ENCODE measurements at places on chromosomes 6 and 20.

GRCh38 chr6:153898360-153899059 is 140.5 kb upstream of the OPRM1 start:
- DNase-seq: no peak

- DNase-seq: no peak
Observed at GRCh38 chr20:8118039-8118438, 14.0 kb upstream of the PLCB1 start.

- no peak for DNase-seq
Observed at GRCh38 chr6:53581173-53581773, 36.4 kb upstream of the GCLC start.

- no peak for DNase-seq
Observed at GRCh38 chr6:160450849-160451248, 102.7 kb downstream of the SLC22A3 start.

GRCh38 chr20:38304845-38305447 is 990 bp downstream of the BPI start:
- peak; percentile 52 for DNase-seq

DNA sequence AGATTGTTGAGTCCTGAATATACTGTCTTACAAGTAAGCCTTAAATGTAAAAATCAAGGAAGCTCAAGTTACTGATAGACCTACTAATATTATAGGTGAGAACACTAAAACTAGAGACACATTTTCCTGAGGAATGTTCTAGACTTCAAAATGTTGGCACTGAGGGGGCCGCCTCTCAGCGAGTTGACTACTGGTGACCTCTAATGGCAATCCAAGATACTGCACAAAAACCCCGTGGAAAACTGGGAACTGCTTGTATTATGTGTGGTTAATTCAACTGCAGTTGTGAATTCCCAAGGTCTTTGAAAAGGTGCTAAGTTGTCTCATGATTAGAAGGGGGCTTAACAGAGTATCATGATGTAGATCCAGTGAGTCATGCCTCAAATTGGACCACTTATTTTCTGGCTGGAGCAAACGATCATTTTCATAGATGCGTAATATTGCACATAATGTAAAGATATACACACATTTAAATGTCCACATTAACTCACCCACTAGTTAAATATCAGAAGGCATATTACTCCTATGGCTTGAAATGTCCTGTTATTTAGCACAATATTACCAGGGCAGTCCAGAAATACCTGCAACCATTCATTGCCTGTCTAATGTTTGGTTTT is 336.2 kb downstream of the FOXA2 start:
- no peak for DNase-seq

- DNase-seq: no peak
Observed at GRCh38 chr20:17542993-17543412, 11.8 kb upstream of the BFSP1 start.

- DNase-seq: peak; percentile 51
Observed at GRCh38 chr6:54244430-54244829, 63.8 kb upstream of the TINAG start.

- no peak for DNase-seq
Observed at GRCh38 chr6:27375613-27376079, 12.9 kb upstream of the ZNF391 start.

- no peak for DNase-seq
Observed at GRCh38 chr6:13648850-13649249, 33.7 kb downstream of the NOL7 start.

DNA sequence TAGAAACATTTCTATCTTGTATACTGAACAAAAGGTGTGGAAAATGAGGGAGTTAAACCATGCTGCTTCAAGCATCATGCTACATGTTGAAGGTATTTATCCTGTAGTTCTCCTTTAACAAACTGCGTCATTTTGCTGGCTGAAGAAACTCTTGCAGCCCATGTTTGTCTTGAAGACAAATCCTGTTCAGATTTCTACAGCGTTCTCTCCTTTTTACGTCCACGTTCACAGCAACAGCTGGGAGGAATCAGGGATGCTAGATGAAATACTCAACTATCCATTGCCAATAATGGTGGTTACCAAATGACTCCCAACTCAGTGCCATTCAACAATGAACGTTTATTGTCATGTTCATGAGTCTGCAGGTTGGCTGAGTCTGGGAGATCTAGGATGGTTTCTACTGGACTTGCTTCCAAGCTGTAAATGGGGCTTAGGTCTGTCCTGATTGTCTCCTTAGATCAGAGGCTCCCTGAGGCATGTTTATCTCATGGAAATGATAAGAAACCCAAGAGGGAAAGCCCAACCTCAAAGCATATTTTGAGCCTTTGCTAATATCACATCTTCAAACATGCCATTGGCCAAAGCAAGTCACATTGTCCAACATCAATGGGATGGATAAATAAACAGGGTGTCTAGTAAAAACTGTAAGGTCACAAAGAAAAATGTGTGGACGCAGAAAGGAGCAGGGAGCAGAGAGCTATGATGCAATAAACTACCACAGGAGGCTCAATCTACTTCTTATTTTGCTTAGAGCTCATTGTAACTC is 2.7 kb upstream of the PLCB1 start:
- DNase-seq: peak; percentile 51

All from AML-193 (cell line).